NCI-H1105 treated with DMSO at 0.1 percent for 48 hours (cell line): ENCODE measurements at places on chromosomes 3 and 15.
A peak's percentile ranks its signal among the peaks of the same experiment; 100 is the strongest.

GRCh38 chr15:45603881-45604280 lies 16.7 kb downstream of the BLOC1S6 start:
- no peak for DNase-seq

- no peak for DNase-seq
These were observed 387.3 kb downstream of the EPHA3 start for GRCh38 chr3:89494734-89495133.

GRCh38 chr3:134103470-134103869 lies 73.7 kb upstream of the SLCO2A1 start:
- no peak for DNase-seq

DNA sequence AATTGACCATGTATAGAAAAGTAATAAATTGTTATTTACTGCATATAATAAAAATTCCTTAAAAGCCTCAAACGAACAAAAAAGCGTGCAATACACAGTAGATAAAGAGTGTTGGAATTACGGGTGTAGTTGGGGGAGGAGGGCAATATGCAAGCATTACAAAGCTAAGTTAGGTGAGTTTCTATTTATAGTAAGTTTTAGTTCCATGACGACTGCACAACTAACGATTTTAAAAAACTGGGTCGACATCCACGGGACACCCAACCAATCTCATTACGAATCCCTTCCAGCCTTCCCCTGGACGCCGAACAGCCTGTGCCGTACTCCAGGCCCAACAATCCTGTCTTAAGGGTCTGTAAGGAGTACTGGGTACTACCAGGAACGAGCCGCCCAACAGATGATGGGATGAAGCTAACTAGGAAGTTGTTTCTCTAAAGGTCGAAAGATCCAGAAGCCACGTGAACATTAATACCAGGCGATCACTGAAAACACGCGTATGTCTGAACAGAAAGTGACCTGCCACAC lies 677 bp downstream of the POLQ start:
- DNase-seq: peak; percentile 48

GRCh38 chr15:80779658-80780415 lies 667 bp downstream of the CEMIP start:
- DNase-seq: peak; percentile 26

- DNase-seq: no peak
These were observed 199.5 kb downstream of the TBC1D2B start for GRCh38 chr15:77877869-77878577.

- no peak for DNase-seq
These were observed 453.9 kb downstream of the SQOR start for GRCh38 chr15:46088486-46089445.

DNA sequence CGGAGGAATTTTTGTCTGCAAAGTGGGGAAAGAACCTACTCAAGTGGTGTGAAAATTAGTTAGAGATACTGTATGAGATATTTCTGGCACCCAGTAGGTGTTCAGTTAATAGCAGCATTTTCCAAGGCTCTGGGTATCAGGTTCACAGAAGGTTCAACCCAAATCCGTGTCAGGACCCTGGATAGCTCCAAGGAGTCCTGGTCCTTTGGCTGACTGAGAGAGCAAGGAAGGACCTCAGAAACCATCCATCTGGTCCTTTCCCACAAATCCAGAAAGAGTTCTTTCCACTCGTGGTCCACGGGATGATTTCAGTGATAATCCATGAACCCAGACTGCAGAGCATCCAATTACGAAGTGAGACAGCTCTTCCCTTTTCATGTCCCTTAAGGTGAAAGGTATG lies 51.4 kb downstream of the SLC6A11 start:
- DNase-seq: no peak

- no peak for DNase-seq
These were observed 50.5 kb downstream of the MYO1E start for GRCh38 chr15:59322056-59322759.

- no peak for DNase-seq
These were observed 16.6 kb upstream of the ADIPOQ start for GRCh38 chr3:186825872-186826409.

GRCh38 chr3:40228792-40229350 lies 80.6 kb upstream of the EIF1B start:
- no peak for DNase-seq

- DNase-seq: peak; percentile 92
These were observed 190.5 kb upstream of the NECTIN3 start for GRCh38 chr3:110881069-110881468.

DNA sequence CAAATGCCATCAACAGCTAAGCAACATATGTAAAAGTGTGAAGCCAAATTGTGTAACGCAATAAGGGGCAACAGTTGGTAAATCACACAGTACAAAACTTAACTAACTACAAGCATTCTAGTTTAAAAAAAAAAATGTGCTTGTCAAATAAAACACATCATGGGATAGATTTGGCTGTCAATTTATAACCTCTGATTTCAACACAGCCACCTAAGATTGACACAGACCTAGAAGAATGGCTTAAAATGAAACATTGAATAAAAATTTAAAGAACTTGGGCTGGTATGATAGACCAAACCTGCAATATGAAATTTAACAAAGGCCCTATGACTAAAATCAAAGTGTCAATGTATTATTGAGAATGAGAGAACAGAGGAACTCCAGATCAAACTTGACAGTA lies 148.4 kb downstream of the NR1I2 start:
- DNase-seq: no peak

DNA sequence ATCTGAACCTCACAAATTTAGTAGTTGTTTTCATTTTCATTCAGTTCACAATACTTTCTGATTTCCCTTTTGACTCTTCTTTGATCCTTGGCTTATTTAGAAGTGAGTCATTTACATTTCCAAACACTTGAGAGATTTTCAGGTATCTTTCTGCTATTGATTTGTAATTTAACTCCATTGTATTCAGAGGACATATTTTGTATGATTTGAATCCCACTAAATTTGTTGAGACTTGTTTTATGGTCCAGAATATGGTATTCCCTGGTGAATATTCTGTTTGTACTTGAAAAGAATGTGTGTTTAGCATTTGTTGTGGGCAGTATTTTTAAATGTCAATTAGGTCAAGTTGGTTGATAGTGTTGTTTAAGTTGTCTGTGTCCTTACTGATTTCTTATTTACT lies 29.6 kb downstream of the FAN1 start:
- peak; percentile 17 for DNase-seq
